ENCODE measurements at places on chromosomes 6 and 20.

GRCh38 chr20:8756410-8756809, 312.5 kb upstream of the PLCB4 start:
- no peak for DNase-seq

DNA sequence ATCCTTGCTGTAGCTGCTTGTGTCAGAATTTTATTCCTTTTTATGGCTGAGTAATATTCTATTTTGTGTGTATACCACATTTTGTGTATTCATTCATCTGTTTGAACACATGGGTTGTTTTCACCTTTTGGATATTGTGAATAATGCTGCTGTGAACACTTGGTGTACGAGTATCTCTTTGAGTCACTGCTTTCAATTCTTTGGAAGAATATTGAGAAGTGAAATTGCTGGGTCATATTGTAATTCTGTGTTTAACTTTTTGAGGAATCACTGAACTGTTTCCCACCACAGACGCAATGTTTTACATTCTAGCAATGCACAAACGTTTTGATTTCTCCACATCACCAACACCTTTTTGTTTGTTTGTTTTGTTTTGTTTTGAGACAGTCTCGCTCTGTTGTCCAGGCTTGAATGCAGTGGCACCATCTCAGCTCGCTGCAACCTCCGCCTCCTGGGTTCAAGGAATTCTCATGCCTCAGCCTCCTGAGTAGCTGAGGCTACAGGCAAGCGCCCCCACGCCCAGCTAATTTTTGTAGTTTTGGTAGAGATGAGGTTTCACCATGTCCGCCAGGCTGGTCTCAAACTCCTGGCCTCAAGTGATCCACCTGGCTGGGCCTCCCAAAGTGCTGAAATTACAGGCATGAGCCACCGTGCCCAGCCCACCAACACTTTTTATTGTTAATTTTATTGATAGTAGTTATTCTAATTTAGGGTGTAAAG, 21.7 kb downstream of the CPXM1 start:
- DNase-seq: no peak

DNA sequence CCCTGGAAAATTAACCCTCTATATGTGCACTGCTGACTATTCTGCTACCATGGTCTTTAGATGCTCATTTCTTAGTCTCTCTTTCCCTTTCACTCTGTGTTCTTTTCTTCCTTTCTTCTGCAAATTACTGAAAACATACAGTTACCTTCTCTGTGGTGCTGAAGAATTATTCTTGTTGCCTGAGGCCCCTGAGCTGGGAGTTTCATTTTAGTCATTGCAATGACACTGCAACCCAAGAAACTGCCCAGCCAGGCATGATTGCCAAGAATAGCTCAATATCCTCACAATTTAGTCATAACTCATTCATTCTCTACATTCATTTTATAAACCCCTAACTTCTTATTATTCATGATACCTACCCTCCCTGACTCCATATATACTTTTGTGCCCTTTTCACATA, 245.8 kb upstream of the RAB32 start:
- DNase-seq: no peak

DNA sequence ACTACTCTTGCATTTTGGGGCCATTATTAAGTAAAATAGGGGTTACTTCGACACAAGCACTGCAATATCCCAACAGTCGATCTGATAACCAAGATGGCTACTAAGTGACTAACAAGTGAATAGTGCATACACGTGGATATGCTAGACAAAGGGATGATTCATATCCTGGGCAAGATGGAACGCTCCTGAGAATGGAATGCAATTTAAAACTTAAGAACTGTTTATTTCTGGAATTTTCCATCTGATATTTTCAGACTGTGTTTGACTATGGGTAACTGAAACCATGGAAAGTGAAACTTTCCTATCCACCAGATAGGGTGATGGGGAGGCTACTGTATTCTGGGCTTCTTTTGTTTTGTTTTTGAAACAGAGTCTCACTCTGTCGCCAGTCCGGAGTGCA, 66.5 kb downstream of the ILRUN start:
- DNase-seq: no peak

GRCh38 chr20:51249215-51249614, 226.3 kb upstream of the KCNG1 start:
- no peak for DNase-seq

- DNase-seq: no peak
These were observed 5.4 kb upstream of the GINM1 start for GRCh38 chr6:149560736-149561135.

- DNase-seq: no peak
These were observed 39.6 kb downstream of the EPB41L1 start for GRCh38 chr20:36193977-36194712.

DNA sequence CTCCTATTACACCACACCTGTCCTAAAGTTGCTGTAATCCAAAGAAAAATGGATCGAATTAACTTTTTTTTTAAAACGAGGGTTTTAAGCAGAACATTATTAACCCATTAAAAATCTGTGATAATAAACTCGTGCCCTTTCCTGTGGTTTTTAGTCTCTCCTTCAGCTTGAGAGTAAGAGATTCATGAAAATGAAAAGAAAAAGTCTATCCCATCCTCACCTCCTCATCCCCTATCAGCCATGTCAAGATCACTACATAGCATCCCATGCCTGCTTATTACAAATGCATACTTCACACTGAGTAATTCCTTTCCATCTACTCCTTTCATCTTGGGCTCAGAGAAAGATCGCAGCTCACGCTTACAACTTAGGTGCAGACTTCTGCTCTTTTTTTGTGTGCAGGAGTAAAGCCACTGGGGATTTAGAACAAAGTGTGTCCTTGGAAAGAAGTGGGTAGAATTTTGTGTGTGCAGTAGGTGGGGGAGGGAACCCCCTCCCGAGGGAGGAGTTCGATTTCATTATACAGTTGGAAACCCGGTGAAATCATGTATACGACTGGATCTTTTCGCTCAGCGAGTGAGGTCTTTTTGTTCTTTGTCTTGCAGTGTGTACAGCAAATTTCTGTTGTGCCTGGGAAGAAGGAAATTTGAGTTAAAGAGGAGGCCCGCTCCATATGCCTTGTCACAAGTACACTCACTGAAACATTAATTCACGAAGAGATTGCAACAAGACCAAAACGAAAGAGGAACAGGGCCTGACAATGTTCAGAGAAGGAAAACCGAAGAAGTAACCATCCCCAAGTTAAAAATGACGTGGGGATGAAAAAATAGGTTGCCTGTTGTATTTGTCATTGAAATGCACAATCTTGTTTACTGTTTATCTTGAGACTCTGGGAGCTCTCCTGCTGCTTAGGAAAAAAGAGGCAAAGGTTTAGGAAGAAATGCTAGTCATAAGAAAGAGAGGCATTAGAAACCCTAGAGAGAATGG, 146.5 kb upstream of the ZNF217 start:
- DNase-seq: no peak

GRCh38 chr6:12944001-12944400, 227.4 kb downstream of the PHACTR1 start:
- no peak for DNase-seq

DNA sequence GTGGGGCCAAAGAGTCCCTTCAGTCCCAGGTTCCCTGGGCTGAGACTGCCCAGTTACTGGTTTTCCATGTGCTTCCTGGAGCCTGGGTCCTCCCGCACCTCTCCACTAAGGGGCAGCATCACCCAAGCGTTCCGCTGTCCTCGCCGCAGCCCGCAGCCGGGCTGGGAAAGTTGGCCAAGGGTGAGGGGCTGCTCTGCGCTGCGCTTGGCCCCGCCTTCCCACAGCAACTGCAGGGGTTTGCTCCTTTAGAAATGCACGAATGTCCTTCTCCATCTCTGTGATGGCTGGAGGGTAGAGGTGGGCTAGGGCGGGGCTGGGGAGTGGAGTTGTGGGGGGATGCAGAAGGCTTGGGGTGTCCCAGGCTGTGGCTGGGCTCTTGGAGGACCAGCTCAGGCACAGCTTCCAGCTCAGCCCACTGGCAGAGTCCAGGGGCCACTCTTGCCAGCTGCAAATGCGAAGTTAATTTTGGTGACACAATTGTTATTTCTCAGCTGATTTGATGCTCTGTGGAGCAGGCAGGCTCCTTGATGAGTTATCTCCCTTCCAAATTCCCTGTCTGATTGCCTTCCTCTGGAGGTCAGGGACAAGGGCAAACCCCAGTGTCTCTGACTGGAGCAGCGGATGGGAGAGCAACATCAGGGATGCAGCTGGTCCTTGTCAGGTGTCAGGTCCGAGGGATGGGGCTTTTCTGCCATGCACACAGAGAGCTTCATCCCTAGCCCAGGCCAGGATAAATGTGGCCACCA, 63.2 kb downstream of the NOL4L start:
- DNase-seq: peak; percentile 62

- no peak for DNase-seq
These were observed 18.6 kb downstream of the ZNFX1 start for GRCh38 chr20:49259284-49259683.

DNA sequence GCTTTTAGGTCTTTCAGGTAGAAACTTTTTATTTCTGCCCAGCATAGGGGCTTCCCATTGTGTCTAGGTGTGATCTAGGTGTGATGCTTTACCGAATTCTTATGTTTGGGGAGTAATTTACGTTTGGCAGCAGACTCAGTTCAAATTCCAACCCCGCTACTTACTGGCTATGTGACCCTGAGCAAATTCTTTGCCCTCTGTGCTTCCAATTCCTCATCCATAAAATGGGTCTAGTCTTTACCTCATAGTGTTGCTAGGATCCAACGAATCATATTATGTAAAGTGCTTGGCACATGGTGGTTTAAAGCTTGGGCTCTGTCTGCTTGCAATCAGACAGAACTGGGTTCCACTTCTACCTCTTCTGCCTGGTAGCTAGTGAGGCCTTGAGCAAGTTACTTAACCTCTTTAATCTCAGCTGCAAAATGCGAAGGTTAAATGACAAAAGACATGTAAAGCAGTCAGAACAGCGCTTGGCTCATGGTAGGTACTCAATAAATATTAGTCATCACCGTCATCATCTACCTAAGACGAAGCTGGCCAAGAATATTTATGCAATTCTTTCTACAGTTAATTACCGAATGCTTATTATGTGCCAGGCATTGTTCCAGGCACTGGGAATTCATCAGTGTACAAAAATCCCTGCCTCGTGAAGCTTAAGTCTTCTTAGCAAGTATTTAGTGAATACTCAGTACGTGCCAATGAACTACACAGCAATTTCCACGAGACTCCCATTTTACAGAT, 1.0 kb downstream of the NSFL1C start:
- no peak for DNase-seq

GRCh38 chr20:38164069-38164468, 1.0 kb downstream of the TGM2 start:
- no peak for DNase-seq

DNA sequence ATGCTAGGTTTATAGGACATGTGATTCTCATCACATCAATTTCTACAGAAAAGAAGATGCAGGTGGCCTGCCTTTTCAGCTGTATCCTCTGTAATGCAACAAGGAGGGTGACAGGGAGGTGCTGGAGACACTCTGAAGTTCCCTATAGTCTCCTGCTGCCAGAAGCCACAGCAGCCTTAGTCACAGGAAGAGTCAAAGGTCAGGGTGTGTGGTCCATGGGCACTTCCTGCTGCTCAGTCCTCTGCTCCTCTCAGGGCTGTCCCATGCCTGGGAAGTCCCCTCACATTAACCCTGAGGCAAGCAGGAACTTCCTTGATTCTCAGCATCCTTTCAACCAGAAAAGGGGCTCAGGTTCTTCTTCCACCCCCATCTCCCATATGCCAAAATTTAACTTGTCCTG, 144.8 kb upstream of the FOXA2 start:
- no peak for DNase-seq

DNA sequence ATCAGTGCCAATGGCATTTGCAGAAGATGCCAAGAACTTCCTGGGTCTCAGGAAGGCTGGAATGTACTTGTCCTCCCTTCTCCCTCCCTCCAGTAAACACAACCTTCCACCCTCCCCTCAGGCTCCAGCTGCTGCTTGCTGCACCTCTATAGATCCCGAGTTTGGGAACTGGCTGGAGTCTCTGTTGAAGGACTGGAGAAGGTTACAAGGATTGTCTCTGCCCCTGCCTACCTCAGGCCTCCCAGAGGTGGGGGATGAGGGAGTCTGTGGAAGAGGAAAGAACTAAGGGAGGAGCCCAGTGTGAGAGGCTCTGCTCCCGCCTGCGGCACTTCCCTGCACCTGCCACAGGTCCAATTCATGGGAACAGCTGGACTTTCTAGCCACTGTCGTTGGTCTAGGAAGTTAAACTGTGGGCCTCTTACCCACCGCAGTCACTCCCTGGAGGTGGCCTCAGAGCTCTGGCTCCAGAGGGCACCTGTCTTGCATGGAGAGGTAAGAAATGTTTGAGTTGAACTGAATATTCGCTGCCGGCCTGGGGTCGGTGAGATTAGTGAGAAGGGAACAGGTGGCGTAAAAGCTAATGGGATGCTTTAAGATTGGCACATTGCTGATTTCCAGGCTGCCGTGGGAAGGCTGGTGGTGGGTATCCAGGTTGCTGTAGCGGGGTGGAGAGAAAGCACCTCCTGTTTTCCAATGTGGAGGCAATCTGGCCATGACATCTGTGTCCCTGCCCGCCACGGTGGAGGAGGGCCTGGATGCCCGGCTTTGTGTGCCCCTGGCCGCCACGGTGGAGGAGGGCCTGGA, 54.3 kb downstream of the PPP1R14C start:
- DNase-seq: no peak

DNA sequence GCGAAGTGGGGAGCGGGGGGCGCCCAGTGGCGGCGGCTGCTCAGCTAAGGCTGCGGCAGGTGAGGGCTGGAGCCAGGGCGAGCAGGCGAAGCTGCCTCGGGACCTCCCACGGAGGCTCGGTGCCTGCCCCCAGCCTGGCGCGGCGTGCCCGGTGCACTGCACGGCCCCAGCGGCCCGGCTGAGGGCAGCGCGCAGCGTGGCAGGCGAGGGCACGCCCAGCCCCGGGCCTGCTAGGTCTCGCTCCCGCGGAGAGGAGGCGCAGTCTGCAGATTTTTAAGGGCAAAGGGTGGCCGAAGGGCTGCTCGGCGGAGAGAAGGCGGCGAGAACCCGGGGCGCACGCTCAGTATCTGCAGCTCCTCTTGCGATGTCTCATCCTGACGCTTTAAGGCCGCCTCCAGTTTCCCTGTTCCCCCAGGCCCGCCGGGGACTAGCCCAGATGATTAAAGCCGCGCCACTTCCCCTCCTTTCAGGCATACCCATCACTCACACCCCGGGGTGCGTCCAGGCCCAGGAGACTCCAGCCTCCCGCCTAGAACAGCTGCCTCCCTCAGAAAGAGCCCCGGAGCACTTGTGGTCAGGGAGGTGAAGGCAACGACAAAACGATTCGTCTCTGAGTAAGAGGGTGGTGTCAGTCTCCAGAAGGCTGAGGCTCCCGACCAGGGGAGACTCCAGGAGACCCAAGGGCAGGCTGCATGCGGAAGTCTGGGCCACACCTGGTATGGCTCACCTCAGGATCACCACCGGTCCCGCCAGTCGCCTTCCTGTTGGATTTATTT, at the start of gene FERMT1:
Gene FERMT1 (minus strand): TSS at position 158 of the 776 bp plus-strand sequence. CDS start 3,476 bp downstream, outside the sequence.
- DNase-seq: peak; percentile 74

GRCh38 chr20:62475027-62475771, 596 bp downstream of the GATA5 start:
- DNase-seq: no peak

DNA sequence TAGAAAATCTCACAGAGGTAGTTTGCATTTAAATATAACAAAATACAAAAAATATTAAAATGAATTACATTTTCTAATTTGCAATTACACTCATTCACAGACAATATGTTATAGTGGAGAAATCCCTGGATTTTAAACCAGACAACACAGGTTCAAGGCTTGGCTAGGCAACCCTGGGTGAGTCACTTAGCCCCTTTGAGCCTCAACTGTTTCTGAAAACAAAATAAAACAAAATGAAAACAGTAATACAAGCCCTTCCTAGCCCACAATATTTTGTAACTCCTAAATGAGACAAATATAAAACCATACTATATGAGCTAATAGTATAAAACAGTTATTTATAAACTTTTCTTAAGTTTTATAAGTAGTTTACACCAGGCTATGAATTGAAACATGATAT, 41.0 kb downstream of the UQCC1 start:
- no peak for DNase-seq

GRCh38 chr6:136144251-136145023, 105.7 kb downstream of the MTFR2 start:
- DNase-seq: no peak
